NT2/D1 (cell line): ENCODE measurements at places on chromosomes 7 and 10.
A peak's percentile ranks its signal among the peaks of the same experiment; 100 is the strongest.

- no peak for DNase-seq
These were observed 10.2 kb upstream of the ADO start for GRCh38 chr10:62794306-62794705.

DNA sequence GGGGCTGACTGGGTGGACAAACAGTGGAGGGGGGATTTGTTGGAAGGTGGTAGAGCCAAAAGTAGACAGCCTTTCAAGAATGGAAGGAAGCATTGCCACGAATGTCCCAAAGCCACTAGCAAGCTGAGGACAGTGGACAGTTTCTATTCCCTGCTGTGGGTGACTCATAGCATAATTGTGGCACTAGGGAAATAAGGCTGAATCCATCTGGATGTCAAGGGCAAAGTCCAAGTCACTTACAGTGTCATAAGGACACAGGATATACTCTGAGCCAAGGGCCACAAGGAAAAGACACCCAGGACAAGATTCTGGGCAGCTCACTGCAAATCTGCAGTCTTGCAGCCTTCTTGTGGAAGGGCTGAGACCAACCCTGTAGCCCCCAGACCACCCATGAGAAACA is 79.7 kb downstream of the FRMPD2 start:
- no peak for DNase-seq

GRCh38 chr10:91355998-91356397 is 54.1 kb upstream of the HECTD2 start:
- DNase-seq, result no peak

DNA sequence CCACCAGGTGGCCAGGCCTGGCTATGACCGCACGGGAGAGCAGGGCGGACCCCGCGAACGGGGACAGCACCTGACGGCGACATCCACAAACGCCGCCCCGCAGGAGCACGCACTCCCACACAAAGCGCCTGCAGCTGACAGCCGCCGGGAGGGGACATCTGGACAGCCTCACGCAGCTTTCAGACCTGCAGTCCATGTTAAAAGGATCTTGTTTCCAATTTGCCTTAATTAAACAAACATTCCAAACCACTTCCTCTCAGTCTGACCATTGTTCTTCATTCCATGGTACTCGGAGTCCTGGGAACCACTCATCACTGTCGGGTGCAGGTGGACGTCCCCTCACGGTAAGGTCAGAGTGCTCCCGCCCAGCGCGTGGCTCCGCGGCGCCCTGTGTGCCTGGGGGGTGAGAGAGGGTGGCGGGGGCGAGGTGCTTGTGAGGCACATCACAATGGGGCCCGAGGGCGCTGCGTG is 5.9 kb upstream of the GPER1 start:
- no peak for DNase-seq

- DNase-seq, result no peak
These were observed 154.7 kb downstream of the MGMT start for GRCh38 chr10:129621693-129622092.

GRCh38 chr10:133027482-133027881 is 60.2 kb upstream of the ADGRA1 start:
- no peak for DNase-seq

DNA sequence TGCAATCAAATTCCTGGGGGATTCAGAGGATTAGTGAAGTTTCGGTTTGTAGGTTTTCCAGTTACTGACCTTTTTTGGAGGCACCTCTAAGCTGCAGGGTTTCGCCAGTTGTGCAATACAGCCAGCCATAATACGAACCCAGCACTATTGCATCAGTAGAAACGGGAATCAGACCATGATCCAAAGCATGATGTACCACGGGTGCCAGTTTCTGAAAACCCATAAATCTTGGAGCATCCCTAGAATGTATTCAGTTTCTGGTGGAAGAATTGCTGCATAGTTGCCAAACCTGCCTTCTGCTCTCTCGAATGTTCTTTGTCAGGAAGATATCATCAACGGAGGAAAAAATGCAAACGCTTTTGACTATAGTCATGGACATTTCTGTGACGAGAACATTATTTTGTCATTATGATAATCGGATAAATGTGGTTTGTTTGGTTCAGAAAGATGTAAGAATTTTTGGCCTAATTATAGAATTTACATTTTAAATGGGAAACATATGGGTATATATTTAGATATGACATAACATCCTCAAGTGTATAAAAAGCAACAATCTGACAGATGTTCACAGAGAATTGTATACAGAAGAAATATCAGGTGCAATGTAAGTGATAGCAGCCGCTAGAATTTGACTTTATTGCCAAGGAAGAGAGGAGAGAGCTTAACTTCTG is 186.2 kb upstream of the PRKCQ start:
- DNase-seq, result no peak

- no peak for DNase-seq
These were observed 408.6 kb upstream of the NPVF start for GRCh38 chr7:25636871-25637283.

GRCh38 chr10:115879372-115880089 is 393.5 kb downstream of the GFRA1 start:
- no peak for DNase-seq

DNA sequence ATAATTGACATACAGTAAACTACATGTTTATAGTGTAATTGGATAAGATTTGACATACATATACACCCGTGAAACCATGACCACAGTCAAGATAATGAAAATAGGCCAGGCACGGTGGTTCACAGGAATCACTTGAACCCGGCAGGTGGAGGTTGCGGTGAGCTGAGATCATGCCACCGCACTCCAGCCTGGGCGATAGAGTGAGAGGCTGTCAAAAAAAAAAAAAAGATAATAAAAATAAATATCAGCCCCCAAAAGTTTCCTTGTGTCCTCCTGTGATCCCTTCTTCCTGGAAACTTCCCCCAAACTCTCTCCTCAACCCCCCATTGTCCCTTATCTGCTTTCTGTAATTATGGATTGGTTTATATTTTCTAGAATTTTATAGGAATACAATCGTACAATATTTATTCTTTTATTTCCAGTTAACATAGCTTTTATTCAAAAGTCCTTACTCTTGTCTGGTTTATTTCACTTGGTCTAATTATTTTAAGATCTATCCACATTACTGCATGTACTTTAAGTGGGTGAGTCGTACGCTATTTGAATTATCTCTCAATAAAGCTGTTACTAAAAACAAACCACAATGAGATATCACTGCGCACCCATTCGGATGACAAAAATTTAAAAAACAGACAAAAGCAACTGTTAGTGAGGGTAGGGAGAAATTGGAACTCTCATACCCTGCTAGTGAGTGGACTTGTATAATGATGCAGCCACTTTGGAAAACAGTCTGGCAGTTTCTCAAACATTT is 30.1 kb upstream of the TNPO3 start:
- no peak for DNase-seq

GRCh38 chr7:30505174-30505697 is 607 bp upstream of the GGCT start:
- no peak for DNase-seq

- no peak for DNase-seq
These were observed 26.0 kb upstream of the MXI1 start for GRCh38 chr10:110181451-110181850.

DNA sequence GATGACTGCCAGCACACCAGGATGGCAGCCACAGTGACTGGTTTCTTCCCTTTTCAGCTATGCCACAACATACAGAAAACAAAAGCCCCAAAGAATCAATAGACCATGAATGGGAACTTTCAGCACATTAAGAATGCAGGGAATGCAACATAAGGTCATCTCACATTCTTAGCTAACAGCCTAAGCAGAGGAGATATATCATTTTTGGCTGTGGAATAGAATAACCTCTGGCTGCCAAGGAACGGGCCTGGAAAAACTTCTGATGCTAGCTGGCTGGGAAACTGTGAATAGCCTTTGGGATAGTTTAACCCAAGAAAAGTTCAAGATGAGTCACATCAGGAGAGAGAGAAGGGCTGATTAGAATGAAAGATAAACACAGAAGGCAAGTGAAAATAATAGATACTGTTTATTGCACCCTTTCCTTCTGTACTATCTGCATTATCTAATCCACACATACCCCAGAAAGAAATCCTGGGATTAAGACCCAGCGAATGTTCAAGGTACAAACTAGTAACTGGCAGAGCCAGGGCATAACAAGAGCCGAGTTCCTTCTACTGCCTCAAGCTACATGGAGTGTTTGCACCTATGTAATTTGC is 169.2 kb downstream of the SEMA3A start:
- no peak for DNase-seq

- DNase-seq, result no peak
These were observed 67.9 kb upstream of the NFKB2 start for GRCh38 chr10:102327641-102328040.

DNA sequence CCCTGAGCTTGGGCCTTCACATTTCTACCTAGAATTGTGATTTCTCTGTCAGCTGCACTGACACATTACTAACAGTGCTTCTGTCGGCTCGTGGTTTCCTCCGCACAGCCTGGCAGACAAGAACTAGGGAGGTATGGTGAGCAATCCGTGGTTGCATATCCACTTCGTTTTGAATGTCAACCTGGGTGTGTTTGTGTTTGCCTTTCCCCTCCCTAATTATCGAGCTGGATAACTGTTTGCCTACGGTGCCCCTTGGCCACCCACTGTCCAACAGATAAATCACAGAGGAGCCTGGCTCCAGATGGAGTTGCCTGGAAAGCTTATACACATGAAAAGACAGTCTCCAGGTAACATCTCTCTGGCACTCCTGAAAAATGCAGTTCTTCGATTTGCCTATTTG is 228.8 kb downstream of the TRIL start:
- DNase-seq, result no peak

GRCh38 chr7:80677629-80678028 is 39.2 kb downstream of the CD36 start:
- no peak for DNase-seq

GRCh38 chr7:39353615-39354376 is 212.4 kb upstream of the YAE1 start:
- DNase-seq, result peak; percentile 59

- DNase-seq, result no peak
These were observed 54.5 kb downstream of the TCERG1L start for GRCh38 chr10:131257027-131257426.

DNA sequence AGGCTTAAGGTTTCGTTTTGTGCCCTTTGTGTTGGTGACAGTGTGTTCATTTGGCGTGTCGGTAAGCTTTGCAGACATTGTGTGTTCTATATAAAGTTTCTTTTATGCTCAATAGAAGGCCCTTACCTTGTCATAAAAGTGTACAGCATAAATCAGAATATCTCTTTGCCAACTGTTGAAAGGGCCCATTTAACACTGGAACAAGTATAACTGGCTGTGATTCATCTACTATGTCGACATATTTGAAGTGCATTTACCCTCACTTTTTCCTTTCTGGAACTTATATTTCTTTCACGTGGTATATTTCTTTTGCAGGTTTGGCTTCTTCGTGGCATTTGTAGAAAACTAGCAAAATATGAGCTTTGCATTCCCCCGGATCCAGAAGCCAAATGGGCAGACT is 32.7 kb downstream of the EEPD1 start:
- no peak for DNase-seq

GRCh38 chr10:6542999-6543430 is 37.1 kb downstream of the PRKCQ start:
- no peak for DNase-seq

DNA sequence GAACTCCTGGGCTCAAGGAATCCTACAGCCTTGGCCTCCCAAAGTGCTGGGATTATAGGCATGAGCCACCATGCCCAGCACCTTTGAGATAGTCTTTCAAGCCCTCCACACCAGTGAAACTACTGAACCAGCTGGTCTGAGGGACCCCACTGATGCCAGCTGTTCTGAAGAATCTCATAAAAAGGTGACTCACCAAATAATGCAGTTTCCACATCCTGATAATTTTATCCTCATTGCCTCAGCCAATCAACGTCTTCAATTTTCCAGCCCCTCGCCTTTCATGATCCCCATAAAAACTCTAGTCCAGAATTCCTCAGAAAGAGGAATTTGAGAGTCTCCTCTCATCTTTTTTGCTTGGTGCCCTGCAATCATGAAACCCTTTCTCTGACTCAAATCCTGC is 1691.6 kb upstream of the LRRTM3 start:
- no peak for DNase-seq

DNA sequence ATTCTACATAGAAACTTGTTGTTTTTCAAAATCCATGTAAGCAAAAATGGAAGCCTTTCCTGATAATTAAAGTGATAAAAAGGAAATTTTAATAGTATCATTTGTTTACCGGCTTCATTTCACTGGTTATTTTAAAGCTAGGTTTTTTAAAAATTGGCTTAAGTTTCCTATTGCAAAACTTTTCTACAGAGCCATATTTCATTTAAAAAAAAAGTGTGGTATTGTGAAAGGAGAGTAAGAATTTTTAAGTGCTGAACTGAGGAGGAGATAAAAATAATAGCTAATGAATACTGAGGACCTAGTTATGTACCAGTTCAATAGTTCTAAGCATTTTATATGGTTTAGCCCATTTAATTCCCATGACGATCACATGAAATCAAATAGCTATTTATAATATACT is 172.2 kb upstream of the COL1A2 start:
- DNase-seq, result no peak

GRCh38 chr7:36040679-36041078 is 112.4 kb upstream of the EEPD1 start:
- DNase-seq, result no peak

GRCh38 chr7:50953303-50953702 is 170.6 kb upstream of the GRB10 start:
- no peak for DNase-seq

GRCh38 chr7:97005183-97006054 is at the start of gene DLX6:
Gene DLX6, plus strand, starts transcription at chr7:97005553. Its CDS starts 425 bp downstream, at chr7:97005978.
- DNase-seq, result peak; percentile 88

DNA sequence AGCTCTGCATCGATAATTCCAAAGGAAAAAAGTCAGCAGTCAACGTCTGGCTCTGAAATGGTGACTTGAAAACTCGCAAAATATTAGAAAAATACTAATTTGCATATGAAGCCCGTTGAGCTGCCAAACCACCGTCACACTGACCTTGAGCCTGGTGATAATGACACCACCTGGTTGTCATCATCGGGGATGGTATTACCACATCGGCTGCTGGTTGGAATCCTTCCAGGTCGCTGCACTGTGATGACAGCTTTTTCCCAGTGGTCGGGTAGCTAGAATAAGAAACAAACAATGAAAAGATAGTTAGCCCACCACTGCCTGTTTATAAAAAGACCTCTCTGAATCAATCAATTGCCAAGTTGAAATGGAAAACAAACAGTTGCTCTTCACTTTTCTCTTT is 41.6 kb downstream of the LAMB1 start:
- DNase-seq, result no peak

DNA sequence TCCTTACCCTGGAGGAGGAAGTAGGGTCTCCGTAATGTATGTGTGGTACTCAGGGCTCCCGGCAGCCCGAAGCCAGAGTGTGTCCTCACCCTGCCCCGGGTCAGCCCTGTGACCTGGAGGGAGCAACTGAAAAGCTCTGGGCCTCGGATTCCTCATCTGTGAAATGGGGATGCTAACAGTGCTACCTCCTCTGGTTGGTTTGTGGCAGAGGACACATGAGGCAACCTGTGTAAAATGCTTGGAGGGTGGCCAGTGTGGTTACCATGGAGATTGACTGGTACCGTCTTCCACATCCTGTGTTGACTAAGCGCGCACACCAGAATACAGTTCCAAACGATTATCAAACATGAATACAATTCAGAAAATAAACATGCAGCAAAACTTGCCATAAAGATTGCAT is 163.8 kb upstream of the KLF6 start:
- DNase-seq, result no peak
